ENCODE measurements at places on chromosomes 6 and 20.

- DNase-seq, result no peak
Measured at GRCh38 chr6:56655249-56655648, 12.6 kb upstream of the DST start.

DNA sequence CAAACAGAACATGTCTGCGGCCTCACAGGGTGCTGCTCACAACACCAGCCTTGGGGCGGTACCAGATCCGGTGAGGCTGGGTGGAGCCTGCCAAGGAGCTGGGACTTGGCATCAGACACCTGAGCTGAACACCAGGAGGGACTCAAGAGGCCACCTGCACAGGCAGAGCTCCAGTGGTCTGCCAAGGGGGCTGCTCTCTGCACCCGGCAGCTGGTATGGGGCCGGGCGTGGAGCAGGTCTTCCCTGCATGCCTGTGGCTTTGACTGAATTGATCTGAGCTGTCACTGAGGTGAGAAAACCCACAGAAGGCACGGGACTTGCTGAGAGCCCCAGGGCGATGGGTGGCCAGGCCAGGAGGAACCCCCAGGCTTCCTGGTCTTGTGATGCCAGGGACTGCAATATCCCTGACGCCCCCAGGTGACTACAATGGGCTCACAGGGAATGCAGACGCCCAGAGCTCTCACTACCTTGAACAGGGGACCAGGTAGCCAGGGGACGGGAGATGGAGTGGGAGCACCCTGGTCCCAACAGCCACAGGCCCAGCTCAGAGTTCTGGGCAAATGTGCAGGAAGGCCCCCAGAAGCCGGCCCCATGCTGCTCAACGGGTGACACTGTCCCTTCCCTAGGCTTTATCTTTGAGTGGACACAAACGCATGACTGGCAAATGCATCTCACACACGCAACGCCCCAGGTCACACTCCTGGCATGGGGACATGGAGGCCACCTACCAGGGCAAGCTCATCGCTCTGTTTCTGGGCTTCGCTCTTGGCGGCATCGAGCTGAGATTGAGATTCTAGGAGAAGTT lies 48.2 kb downstream of the DSTN start:
- DNase-seq, result no peak

GRCh38 chr6:27532820-27533538 lies 60.1 kb upstream of the ZNF184 start:
- no peak for DNase-seq

DNA sequence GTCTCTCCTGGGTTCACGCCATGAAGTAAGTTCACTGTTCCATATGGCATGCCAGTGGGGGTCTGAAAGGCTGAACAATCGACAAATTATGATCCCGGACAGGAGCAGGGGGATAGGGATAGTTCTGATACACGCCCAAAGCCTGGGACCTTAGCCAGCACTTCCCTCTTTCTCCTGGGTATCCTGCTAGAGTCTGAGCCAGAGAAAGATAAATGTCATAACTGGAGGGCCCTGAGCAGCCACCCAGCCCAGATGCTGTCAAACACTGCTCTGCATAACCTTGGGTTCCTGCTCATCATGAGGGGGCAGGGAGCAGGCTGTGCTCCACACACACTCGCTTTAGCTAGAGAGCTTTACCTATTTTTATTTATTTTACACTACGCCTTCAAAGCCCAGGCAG lies 12.3 kb downstream of the EDEM2 start:
- DNase-seq, result no peak

DNA sequence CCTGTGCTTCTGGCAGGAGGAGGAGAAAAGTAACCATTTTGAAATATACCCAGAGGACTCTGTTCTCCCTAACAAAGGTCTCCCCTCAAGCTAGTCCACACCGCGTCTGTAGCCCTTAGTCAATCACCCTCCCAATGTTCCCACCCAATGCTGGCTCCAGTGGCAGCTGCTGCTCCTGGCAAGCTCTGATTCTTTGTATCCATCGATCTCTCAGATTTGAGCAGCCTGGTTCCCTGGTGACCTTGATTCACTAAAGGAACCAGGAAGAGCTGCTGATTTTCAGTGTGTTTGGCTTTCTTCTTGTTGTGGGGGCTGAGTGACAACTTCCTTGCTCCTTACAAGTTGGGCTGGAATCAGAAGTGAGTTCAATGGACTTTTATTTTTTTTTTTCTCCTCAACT lies 68.5 kb downstream of the FOXC1 start:
- DNase-seq, result no peak

DNA sequence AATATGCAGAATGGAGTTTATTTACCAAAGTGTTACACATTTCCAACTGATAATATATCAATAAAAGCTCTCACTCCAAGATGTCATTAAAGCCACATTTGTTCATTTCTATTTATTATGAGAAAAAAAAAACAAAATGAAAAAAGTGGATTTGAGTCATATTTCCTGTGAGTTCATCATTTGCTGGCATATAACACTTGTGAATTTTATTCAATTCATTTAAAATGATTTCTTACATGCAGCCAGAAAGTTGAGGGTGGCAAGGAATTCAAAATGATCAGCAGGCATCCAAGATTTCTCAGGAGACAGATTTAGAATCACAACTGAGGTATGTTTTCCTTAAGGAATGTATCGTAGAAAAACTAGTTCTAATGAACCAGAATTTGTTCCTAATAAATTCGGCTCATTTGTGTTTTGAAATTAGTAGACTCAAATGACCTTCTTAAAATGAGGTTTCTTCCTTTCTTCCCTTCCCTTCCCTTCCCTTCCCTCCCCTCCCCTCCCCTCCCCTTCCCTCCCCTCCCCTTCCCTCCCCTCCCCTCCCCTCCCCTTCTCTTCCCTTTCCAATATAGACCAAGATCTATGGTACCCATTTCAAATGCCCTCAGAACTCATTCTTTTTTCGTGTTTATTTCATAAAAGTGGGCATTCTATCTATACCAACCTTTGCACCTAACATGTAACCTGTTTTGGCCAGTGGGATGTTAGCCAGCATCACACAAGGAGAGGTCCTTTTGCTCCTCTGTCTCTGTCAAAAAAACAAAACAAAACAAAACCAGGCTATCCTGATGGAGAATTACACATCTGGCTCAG lies 357.9 kb upstream of the TSHZ2 start:
- DNase-seq, result no peak

DNA sequence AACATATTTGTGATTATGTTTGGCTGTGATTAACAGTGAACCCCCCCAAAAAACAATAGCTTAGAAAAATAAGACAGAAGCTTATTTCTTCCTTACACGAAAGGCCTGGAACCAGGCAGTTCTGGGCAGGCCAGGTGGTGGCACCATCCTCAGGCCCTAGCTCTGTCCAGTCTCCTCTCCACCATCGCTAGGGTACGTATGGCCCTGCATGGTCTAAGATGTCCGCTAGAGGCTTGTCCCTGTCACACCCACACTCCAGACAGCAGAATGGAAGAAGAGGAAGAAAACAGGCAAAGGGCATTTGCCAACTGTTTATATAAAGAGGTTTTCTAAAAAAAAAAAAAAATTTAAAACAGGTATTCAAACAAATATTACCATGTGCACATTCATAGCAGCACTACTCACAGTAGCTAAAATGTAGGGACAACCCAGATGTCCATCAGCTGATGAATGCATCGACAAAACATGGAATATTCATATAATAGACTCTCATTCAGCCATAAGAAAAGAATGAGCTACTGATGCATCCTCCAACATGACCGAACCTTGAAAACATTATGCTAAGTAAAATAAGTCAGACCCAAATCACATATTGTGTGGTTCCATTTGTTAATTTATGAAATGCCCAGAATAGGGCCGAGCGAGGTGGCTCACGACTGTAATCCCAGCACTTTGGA lies 6.7 kb downstream of the TGM3 start:
- no peak for DNase-seq

DNA sequence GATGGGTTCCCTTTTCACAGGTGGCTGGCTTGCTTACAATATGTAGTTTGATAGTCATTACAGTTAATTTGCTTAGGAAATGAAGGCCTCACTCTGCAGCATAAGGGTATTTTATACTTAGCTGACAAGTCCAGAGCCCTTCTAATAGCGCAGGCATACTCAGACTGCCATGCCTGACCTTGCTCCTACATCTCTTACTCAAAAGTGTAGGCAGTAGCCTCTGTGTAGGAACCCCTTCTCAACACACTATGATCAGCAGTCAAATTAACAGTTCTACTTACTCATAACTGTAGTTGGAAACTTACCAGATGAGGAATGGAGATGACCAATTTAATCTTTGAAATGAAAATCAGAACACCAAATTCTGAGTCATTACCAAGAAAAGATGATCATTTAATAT lies 373.5 kb downstream of the TBC1D32 start:
- DNase-seq, result no peak

DNA sequence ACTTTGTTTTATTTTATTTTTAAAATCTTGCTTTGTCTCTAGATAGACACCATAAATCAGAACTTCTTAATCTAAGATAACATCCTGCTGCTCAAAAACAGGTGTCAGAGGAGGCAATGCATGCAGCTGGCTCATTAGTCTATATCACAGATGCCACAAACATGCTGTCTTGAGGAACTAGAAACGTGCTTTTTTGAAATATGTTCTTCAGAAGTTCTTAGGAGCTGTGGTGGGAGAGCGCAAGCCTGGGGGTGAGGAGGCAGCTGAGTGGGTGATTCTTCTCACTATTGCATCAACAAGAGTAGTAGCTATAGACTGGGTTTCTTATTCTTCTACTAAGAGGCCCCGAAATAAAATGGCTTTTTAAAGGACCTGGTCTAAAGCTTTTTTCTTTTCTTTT lies 23.4 kb downstream of the IL22RA2 start:
- no peak for DNase-seq

DNA sequence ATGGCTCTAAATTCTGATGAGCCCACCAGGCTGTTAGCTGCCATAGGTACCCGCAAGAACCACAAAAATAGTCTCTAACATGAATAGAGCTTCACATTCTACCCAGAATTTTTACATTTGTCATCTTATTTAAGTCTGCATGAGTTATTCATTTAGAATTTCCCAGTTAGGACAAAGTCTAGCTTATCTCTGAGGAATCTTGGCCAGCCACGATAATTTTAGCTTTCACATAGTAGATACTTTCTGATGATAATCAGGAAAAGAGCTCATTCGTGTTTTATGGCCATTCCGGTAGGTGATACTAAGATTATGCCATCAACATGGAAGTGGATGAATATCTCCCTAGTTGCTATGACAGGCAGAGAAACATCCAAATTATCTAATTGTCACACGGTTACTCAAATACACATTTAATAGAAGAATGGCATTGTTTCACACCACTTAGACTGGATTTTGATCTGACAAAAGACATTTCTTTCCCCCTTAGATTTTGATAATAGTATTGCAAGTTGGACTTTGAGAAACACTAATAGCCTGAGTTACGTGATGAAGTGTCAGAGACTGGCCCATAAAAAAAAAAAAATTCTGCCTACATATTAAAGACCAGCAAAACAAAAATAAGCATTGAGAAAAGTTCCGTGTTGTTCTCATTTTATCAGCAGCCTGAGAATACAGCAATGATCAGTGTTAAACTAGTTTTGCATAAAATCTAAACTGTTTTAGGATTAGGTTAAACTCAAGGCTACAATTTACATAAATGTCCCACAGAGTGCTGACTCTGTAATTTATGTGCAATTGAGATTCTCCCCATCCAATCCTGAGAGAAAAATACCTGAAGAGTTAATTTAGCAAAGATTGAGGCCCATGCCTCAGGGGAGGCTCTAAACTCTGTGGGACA lies 397.5 kb upstream of the ARID1B start:
- no peak for DNase-seq

GRCh38 chr6:137870744-137871247 lies 3.7 kb downstream of the TNFAIP3 start:
- no peak for DNase-seq

DNA sequence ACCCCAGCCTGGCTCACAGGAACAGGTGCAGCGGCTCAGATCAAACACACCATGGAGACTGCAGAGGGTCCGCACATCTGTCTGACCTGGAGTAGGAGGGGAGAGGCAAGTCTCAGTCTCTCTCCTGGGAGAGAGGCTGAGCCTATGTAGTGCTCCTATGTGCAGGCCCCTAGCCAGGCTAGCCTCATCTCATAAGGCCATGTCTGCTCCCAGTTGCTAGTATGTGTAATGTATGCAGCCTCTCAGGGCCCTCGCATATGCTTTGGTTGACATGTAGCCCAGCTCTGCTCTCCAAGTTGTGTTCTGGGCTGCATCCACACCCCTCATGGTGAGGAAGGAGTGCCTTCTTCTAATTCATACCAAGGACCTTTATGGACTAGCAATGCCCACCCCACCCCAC lies 11.8 kb downstream of the TNXB start:
- no peak for DNase-seq

DNA sequence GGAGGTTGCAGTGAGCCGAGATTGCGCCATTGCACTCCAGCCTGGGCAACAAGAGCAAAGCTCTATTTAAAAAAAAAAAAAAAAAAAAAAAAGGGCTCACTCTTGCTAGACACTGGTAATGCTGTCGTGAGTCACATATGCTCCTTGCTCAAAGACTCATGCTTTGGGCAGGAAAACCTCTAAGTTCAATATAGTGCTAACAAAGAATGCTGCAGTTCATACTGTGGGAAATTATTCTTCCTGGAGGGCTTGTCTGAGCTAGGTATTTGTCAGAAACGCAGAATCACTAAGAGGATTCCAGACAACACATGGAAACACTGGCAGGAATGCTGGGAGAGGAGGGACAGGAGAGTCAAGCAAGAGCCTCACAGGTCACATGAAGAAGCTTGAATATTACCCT lies 2.3 kb upstream of the LYRM2 start:
- no peak for DNase-seq

DNA sequence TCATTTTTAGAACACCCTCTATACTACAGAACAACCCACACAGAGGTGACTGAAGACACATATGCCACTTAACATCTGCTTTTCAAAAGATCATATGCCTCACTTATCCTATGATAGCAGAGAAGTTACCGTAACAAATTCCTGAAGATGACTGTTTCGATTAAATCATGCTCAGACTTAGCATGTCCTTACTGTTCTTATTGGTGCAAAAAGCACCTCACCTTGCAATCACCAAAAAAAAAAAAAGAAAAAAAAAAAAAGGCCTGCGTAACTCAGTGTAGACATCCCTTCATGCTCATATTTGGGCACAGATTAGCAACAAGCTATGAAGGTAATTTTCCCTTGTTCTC lies 17.7 kb upstream of the DST start:
- DNase-seq, result no peak

DNA sequence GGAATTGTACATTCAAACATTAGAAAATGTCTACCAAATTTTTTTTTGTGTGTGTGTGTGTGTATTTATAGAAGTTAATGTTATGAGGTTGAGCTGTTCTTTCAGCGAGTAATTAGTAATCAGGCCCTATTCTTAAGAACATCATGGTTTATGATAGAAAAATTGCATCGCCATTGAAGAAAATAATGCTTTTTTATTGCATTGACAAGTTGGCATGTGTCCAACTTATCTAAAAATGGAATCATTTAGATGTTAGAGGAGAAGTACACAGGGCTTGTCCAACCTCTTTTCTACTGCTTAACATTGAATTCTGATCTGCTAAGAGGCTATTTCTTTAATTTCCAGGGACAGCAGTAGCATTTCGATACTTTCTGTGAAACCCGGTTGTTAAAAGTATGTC lies 61.6 kb upstream of the ADGRG6 start:
- DNase-seq, result no peak

All from T-cell (primary cell).